Naive thymus-derived CD8-positive, alpha-beta T cell (primary cell): ENCODE measurements at places on chromosomes 7 and 10. TPM values are rescaled to one million over a fixed set of nuclear protein-coding genes. Genes with fewer than 3 reads are reported as not detected.

DNA sequence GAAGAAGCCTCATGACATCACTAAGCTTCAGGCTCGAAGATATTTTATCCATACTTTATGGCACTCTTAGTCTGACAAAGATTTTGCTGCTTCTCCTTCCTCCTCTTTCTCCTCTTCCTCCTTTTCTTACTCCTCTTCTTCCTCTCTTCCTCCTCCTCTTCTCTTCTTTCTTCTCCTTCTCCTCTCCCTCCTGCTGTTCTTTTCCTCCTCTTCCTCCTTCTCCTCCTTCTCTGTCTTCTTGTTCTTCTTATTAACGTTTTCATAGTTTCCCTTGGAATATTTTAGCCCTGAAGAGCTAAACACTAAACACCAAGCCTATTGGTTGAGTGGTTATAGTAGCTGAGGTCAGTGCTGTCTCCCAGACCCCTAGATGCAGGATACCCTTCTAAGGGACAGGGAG is 137.7 kb downstream of the CREB5 start:
- no peak for DNase-seq

DNA sequence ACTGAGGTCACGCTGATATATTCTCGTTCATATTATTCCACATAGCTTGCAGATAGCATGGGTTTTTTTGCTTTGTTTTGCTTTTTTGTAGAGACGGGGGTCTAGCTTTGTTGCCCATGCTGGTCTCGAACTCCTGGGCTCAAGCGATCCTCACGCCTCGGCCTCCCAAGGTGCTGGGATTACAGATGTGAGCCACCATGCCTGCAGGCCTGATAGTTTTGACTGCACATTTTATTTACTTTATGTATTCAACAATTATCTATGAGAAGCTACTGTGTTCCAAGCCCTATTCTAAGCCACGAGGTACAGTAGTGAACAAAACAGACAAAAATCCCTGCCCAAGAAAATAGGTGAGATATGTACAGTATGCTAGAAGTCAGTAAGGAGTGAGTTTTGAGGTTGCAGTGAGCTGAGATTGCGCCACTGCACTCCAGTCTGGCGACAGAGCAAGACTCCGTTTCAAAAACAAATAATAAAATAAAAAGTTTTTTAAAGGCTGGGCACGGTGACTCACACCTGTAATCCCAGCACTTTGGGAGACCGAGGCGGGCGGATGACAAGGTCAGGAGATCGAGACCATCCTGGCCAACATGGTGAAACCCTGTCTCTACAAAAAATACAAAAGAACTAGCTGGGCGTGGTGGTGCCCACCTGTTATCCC is 1.3 kb upstream of the YWHAG start:
- DNase-seq = no peak

AFAP1L2 gene
- 1.8 TPM for total RNA-seq

GPR158 gene
- total RNA-seq = not detected

CYP3A4 gene
- total RNA-seq = not detected

DNA sequence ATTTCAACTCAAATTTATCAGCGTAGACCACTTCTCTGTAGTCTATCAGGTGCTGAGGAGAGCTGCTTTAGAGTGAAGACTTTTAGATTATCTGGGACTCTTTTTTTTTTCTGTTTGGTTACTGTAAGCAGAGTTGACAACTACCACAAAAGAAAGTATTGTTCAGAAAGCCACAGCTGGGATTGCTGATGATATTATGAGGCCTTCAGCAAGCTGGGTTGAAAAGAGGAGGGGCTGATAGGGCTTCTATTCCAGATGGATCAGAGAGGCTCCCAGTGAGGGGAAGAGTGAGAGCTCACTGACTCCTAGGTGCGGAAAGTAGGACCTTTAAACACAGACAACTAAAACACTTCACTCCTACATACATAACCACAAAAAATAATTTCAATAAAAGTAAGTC is 188.5 kb upstream of the FERD3L start:
- DNase-seq = no peak

SDK1 gene
- total RNA-seq = 0.11 TPM

ASZ1 gene
- not detected for total RNA-seq

GHRHR gene
- total RNA-seq = not detected

DNA sequence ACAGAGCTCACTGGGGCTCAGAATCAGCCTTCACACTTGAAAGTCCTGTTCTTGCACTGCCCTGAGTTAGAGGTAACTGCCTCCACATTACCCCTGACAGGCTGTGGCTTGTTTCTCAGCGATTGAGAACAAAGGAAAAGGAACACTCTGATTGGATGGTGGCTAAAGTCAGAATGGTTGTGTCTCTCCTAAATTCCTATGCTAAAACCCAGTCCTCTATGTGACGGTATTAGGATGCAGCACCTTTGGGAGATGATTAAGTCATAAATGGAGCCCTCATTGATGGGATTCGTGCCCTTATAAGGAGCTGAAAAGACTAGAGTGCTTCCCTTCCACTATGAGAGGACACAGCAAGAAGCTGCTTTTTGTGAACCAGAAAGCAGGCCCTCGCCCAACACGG is 38.9 kb upstream of the DGKI start:
- DNase-seq = no peak

ITPRID1 gene
- not detected for total RNA-seq

CCDC3 gene
- not detected for total RNA-seq

GRCh38 chr10:120503689-120504088 is 46.7 kb downstream of the PLPP4 start:
- no peak for DNase-seq

DNA sequence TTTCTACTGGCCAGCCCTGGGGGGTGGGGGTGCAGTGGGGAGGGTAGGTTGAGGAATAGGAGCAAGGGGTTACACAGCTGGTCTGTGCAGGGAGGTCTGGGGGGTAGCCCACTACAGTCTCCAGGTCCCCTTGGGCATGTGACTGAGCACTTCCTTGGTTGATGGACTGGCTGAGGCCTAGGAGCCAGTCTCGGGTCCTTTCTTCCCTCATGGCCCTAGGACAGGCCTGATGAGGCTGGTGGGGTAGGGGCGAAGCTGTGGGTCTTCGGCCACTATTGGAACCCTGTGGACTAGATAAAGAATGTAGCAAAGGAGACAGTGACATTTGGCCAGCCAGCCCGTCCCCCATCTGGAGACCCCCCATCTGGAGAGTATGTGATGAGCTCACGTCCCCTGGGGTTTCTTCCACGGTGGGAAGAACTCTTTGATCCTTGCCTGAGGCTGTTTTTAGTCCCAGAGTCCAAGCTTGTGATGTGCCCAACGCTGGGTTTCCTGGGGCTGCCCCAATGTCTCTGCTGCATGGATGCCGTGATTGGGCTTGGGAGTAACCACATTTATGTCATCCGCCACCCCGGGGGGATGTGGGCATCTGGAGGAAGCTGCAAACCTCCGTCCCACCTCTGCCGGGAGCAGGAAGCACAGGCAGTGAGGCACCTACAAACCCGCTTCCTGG is 20.7 kb downstream of the FAM241B start:
- DNase-seq = no peak

NSMCE4A gene
- 94.0 TPM for total RNA-seq

GPNMB gene
- 6.3 TPM for total RNA-seq

SLC39A12 gene
- not detected for total RNA-seq

- DNase-seq = no peak
These were observed 545.5 kb downstream of the TCERG1L start for GRCh38 chr10:130766071-130766470.

- DNase-seq = no peak
These were observed 52.3 kb upstream of the PRR15 start for GRCh38 chr7:29511337-29511736.

CC2D2B gene
- not detected for total RNA-seq
